Non-pigmented ciliary epithelial cell (primary cell): ENCODE measurements at places on chromosomes 2 and 18.

- no peak for DNase-seq
These were observed 13.4 kb upstream of the WDR75 start for GRCh38 chr2:189427872-189428271.

GRCh38 chr2:128424406-128425171 lies 105.9 kb upstream of the HS6ST1 start:
- DNase-seq: no peak

GRCh38 chr18:55517055-55517454 lies 70.9 kb downstream of the TCF4 start:
- no peak for DNase-seq

DNA sequence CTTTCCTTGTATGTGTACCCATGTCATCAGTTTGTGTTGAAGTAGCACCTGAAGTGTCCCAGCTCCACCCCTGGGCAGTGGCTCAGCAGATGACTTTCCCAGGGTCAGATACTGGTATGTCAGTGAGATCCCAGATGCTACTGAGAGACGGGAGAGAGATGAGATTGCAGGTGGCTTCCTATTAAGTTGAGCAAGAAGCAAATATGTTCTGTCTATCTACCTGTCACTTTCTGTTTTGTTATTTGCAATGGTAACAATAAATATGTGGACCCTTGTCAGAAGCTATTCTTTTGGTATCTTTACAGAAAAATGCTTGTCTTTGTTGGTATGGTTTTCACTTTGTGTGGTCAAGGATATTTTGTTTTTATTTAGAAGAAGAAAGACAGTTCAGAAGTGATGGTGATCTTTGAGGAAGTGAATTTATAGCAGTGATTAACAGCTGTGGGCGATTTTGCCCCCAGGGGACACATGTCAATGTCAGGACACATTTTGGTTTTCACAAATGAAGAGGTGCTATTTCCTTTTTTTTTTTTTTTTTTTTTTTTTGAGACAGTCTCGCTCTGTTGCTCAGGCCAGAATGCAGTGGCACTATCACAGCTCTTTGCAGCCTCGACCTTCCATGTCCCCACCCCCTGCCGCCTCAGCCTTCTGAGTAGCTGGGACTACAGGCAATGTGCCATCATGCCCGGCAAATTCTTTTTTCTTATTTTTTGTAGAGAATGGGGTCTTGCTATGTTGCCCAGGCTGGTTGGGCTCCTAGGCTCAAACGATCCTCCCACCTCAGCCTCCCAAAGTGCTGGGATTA lies 21.4 kb downstream of the MGAT5 start:
- no peak for DNase-seq

- DNase-seq: no peak
These were observed 29.7 kb upstream of the PID1 start for GRCh38 chr2:229300790-229301189.
